ENCODE measurements at places on chromosomes 4 and X. TPM values are rescaled to one million over a fixed set of nuclear protein-coding genes. Genes with fewer than 3 reads are reported as not detected.

Gene F8A3
- 6.0 TPM for total RNA-seq

Gene MAGEB17
- not detected for total RNA-seq

Gene SLIT2
- total RNA-seq, result 159 TPM

Gene ELMOD2
- 47.5 TPM for total RNA-seq

Gene ING2
- 21.9 TPM for total RNA-seq

Gene ATOH1
- not detected for total RNA-seq

Gene DSPP
- not detected for total RNA-seq

Gene PPP1R2C
- total RNA-seq, result not detected

Gene ADGRA3
- total RNA-seq, result 14.9 TPM

Gene KLHL4
- 2.9 TPM for total RNA-seq

Gene SEL1L3
- 93.3 TPM for total RNA-seq

Gene ZDHHC15
- total RNA-seq, result 1.8 TPM

Gene GNRHR
- total RNA-seq, result not detected

Gene ETNPPL
- not detected for total RNA-seq

- no peaks in the 10 kb centered on the region for H3K27me3 ChIP-seq
- DNase-seq, result no peak
- no peaks in the 10 kb centered on the region for H3K36me3 ChIP-seq
- peaks cover 3% of the 10 kb centered on the region for H3K4me1 ChIP-seq
Observed at GRCh38 chr4:76488455-76488854, 53.4 kb downstream of the SHROOM3 start.

DNA sequence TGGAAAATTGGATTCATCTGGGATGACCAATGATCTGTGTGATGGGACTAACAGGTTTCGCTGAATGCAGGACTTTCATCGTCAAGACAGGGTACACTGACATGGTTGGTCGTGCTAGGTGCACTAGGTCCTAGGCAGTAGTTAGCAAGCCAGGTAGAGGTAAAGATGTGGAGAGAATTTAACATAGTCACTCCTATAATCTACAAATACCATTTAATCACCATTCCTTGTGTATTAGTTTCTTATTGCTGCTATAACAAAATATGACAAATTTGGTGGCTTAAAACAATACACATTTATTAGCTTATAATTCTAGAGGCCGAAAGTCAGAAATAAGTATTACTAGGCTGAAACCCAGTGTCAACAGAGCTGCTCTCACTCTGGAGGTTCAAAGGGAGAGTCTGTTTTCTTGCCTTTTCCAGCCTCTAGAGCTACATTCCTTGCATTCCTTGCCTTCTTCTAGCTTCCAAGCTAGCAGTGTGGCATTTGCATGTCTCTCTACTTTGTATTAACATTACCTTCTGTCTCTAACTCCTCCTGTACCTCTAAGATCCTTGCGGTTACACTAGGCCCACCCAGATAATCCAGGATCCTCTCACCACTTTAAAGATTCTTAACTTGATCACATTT, 98.7 kb upstream of the GRIA3 start:
- no peak for DNase-seq
- H3K4me3 ChIP-seq, result no peak overlapping the region
- no peaks in the 10 kb centered on the region for H3K36me3 ChIP-seq
- no peaks in the 10 kb centered on the region for H3K4me1 ChIP-seq

DNA sequence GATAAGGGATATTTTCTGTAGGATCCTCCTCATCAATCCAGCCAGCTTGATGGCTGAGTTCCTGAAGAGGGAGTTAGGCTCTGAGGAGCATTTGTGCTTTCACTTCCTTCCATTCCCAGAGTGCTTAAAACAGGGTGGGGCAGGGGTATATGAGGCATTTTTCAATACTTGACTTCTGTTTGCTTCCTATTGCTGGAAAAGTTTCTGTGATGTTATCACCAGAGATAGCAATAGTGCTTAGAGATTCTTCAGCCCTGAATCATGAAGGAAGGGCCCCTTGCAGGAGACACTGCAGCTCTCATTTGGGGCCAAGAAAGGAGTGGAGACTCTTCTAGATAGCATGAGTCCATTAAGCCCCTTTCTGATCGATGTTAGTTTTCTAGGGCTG, 166.7 kb upstream of the RPS6KA3 start:
- no peaks in the 10 kb centered on the region for H3K4me1 ChIP-seq
- peaks cover 43% of the 10 kb centered on the region for H3K27me3 ChIP-seq
- no peaks in the 10 kb centered on the region for H3K36me3 ChIP-seq

GRCh38 chr4:94871644-94872305, 114.0 kb downstream of the BMPR1B start:
- H3K4me3 ChIP-seq, result no peak overlapping the region
- no peak overlapping the region for H3K27ac ChIP-seq
- no peaks in the 10 kb centered on the region for H3K36me3 ChIP-seq

DNA sequence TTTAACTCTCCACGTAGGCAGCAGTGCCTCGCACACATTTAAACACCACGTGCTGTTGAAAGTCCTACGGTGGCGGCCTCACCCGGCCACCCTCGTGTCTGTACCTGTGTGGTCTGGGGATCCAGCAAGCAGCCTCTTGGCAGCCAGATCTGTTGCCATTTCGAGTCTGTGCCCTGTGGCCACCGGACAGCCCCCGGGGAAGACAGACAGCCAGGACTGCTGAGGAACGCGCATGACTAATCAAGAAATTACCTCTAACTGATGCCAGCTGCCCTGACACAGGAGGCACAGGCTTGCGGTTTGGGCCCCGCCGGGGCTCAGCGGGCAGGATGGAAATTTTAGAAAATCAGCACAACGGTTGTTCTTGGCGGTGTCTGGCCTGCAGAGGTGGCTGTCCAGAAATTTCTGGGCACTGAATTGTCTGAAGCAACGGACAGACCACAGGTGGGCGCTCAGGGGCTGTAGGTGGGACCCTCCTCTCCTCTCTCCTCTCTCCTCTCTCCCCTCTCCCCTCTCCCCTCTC, 15.6 kb upstream of the ASMTL start:
- H3K27ac ChIP-seq, result no peak overlapping the region
- H3K4me3 ChIP-seq, result no peak overlapping the region
- peaks cover 9% of the 10 kb centered on the region for H3K27me3 ChIP-seq
- H3K36me3 ChIP-seq, result no peaks in the 10 kb centered on the region

- H3K27me3 ChIP-seq, result no peaks in the 10 kb centered on the region
- no peak overlapping the region for H3K4me3 ChIP-seq
- no peaks in the 10 kb centered on the region for H3K4me1 ChIP-seq
- no peaks in the 10 kb centered on the region for H3K36me3 ChIP-seq
- no peak overlapping the region for H3K27ac ChIP-seq
Observed at GRCh38 chr4:11209826-11210225, 218.9 kb downstream of the HS3ST1 start.

DNA sequence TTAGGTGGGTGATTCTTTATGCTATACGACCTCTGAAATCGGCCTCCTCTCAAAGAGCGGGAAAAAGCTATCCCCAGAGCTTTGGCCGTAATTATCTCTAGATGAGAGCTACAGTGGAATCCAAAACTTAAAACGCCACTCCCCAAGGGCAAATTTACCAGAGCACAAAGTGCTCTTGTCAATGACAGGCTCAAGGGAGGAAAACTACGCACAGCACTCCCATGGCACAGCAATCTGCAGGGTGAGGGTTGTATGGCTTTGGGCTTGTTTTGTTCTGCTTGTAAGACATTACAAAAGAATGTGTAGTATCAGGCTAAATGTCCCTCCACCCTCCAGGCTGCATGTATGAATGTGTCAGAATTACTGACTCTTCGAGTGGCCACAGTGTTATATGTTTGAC, 44.0 kb downstream of the ARHGEF6 start:
- peak overlapping the region; percentile 77 for H3K27ac ChIP-seq
- no peaks in the 10 kb centered on the region for H3K36me3 ChIP-seq
- no peak overlapping the region for H3K4me3 ChIP-seq
- DNase-seq, result no peak
- no peaks in the 10 kb centered on the region for H3K4me1 ChIP-seq

- H3K36me3 ChIP-seq, result no peaks in the 10 kb centered on the region
- H3K4me1 ChIP-seq, result peaks cover 3% of the 10 kb centered on the region
- DNase-seq, result no peak
- no peak overlapping the region for H3K4me3 ChIP-seq
Observed at GRCh38 chr4:61336916-61337315, 136.8 kb downstream of the ADGRL3 start.

DNA sequence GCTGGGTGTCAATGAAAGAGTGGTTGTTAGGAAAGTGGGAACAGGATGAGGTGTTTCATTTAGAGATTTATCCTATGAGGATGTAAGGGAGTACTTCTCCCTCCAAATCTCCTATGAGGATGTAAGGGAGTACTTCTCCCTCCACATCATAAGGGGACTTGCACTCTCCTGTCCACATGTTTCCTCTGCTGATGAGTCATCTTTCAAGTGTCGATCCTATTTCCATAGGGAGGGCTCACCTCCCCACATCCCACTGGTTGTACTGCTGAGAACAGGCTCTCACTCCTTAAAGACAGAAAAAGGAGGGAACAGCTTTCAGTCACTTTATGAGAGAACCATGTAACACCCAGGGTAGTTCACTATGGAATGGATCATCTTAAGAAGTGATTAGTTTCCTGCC, 65.0 kb downstream of the INPP4B start:
- no peak overlapping the region for H3K27ac ChIP-seq
- H3K4me1 ChIP-seq, result no peaks in the 10 kb centered on the region
- H3K4me3 ChIP-seq, result no peak overlapping the region
- DNase-seq, result no peak
- H3K36me3 ChIP-seq, result no peaks in the 10 kb centered on the region

DNA sequence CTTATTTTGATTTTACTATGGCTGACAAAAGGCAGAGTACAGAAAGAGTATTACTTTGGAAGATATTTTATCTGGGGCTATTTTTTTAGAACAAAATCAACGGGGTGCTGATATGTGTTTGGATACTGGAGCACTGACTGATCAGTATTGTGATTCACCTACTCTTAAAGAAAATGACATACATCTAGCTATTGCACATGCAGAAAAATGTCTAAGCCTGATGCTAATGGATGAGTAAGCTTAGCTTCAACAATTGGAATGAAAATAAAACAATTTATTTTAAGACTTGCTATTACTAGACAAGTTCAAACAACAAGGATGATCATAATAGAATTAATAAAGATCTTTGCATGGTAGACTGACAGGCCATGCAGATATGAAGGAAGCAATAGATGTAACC, 262.0 kb downstream of the PPP1R2C start:
- no peaks in the 10 kb centered on the region for H3K4me1 ChIP-seq
- H3K36me3 ChIP-seq, result no peaks in the 10 kb centered on the region
- peaks cover 2% of the 10 kb centered on the region for H3K27me3 ChIP-seq

Measured in lung (tissue), 17 donors.